ENCODE measurements at places on chromosomes 7 and 10.

DNA sequence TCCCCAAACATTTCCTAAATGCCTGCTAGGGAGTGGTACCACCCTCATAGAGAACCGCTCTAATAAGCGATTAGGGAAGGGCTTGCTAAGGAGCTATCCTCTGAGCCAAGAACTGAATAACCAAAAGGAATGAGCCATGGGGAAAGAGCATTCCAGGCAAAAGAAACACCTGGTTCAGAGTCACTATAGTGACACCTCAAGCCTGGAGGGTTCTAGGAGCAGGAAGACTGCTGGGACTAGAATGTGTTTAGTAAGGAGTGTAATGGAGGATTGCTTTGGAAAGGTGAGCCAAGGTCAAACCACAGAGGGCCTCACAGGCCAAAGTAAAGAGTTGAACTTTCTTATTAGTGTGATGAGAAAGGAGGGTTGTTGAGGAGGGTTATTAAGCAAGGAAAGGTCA lies 38.7 kb upstream of the NRBF2 start:
- no peak for DNase-seq

DNA sequence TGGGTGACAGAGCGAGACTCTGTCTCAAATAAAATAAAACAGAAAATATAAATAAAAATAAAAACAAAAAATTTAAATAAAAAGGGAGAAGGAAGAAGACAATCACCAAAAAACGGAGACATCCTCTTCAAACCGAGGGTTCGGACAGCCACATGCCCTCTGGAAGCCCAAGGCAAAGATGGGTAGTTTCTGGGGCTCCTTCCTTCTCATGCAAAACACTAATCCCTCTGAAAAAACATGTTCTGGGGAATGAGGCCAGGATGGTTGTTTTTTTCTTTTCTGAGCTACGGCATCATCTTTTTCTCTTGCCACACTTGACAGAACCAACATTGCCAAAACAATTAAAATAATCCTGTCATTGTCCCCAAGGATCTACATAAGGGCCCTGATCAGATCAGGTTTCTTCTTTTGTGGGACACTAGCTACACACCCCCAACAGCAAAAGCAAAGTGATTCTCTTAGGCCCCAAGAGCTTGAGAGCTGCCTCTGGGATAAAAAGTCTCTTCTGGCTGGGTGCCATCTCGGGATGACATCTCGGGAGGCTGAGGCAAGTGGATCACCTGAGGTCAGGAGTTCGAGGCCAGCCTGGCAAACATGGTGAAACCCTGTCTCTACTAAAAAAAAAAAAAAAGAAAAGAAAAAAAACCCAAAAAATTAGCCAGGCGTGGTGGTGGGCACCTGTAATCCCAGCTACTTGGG lies 14.2 kb upstream of the POR start:
- DNase-seq = no peak

- DNase-seq = no peak
These were observed 661.1 kb upstream of the ANKRD30A start for GRCh38 chr10:36464291-36464690.

DNA sequence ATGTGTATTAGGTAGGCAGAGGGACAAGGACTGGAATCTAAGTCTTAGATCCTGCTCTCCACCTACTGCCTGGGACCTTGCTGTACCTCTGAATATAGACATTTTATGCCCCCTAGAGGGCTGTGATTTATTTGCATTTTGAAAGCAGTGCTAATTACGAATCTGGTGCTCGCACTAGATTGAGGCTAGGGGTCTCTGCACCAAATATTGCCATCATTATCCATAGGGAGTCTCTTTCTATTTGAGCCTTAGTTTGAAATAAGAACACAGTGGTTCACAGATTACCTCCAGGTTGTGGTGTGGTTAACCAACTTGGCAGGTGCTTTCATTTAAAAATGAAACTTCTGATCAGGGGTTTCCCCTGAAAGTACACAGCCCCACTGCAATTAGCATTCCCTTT lies 41.8 kb downstream of the CNNM1 start:
- no peak for DNase-seq

Measured in right lung (tissue), 10 donors.